ENCODE measurements at places on chromosomes 2 and 18.

GRCh38 chr2:58466804-58467203 is 225.7 kb upstream of the FANCL start:
- no peak for DNase-seq

- DNase-seq = peak; percentile 80
Measured at GRCh38 chr2:11744631-11745394, 1.6 kb upstream of the LPIN1 start.

GRCh38 chr18:26477828-26478466 is 70.4 kb downstream of the KCTD1 start:
- DNase-seq = no peak

DNA sequence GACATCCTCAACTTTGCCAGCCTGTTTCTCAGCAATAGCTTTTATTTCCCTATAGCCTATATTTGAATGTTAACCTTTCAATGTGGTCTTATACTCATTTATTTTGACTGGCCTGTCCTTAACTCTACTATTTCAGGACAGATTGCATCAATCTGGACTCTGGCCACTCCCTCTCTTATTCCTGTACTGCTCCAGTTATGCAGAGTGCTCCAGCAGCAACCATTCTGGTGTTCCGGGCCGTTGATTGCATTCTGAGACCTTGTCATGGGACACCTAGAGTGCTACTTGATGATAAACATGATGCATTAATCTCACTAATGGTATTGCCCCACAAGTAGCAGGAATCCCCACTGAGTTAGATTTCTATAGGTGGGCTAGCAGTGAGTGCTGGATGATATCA is 363.4 kb downstream of the LRRTM1 start:
- no peak for DNase-seq

DNA sequence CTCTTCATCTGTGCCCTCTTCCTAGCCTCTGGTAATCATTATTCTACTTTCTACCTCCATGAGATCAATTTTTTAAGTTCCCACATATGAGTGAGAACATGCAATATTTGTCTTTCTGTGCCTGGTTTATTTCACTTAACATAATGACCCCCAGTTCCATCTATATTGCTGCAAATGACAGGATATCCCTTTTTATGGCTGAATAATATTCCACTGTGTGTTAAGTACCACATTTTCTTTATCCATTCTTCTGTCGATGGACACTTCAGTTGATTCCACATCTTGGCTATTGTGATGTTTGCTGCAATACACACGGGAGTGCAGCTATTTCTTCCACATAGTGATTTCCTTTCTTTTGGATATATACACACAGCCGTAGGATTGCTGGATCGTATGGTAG is 43.9 kb upstream of the CNOT11 start:
- no peak for DNase-seq

DNA sequence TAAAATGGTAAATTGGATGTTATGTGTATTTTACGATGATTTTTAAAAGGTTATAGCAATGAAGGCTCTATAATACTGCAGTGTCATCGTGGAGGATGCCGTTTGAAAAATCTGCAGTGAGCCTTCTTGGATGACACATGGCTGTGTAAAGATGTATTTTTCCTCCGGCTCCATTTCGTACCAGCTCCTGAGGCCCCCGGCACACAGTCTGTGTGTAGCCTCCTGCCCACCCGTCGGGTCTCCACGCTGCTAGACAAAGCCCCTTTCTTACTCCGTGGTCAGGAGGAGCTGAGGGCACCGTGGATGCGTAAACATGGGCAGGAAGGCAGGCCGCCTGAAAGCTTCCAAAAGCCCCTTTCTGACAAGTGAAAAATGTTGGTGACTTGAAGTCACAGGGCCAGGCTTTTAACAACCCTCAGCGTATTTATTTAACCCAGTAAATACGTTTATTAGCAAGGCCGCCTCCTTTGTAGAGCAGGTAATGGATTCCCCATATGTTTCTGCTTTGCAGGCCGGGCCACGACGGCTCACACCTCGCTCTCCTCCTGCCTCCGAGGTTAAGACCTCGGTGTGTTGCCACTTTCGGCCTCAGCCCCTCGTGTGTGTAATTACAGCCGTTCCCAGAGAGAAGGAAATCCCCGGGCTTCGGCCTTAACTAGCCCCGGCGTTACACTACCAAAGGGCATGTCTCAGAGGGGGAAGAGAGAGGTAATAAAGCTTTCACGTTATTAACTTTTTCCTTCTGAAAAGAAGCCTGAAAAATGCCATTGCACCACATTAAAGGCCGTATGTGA is 72.8 kb downstream of the DDX1 start:
- no peak for DNase-seq

DNA sequence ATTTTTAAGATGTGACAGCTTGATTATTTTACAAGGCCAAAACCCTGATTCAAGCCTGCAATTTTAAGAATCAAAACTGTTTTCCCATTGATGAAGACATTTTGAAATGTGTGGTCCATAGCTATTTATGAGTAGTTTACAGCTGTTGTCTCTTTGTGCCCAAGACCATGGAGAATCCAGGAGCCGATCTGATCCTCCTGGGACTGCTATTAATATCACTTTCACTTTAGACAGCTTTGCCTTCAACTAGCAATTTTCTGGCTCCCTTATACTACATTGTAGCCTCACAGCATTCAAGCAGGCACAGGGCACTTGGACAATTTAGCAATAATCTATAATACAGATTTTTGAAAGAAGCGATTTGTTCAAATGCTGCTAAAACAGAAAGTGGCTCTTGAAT is 172.9 kb downstream of the SLC8A1 start:
- DNase-seq = no peak

- no peak for DNase-seq
Measured at GRCh38 chr18:3538456-3538855, 88.5 kb downstream of the TGIF1 start.

DNA sequence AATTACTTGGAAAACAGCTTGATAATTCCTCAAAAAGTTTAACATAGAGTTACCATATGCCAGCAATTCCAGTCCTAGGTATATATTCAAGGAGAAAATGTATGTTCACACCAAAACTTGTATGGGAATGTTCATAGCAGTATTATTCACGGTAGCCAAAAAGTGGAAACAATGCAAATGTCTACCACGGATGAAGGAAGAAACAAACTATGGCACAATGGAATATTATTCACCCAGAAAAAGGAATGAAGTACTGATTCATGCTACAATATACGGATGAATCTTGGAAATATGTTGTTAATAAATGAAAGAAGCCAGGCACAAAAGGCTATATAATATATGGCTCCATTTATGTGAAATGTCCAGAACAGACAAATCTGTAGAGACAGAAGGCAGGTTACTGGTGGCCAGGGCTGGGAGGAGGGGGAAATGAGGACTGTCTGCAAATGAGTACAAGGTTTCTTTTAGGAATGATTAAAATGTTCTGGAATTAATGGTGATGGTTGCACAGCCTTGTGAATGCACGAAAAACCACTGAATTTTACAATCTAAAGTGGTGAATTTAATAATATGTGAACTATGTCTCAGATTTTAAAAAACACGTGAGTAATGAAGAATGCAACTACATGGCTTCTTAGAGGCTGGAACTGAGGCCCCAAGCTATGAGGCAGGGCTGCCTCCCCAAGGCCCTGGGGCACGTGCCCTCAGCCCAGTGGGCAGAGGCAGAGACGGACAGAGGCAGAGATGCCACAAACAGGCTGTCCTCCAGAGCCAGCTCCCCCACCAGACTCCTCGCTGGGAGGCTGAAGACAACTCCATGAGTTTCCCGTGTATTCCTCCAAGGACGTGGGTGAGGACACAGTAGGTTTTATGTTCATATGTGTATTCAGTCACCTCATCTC is 5.0 kb downstream of the LIMS2 start:
- no peak for DNase-seq

DNA sequence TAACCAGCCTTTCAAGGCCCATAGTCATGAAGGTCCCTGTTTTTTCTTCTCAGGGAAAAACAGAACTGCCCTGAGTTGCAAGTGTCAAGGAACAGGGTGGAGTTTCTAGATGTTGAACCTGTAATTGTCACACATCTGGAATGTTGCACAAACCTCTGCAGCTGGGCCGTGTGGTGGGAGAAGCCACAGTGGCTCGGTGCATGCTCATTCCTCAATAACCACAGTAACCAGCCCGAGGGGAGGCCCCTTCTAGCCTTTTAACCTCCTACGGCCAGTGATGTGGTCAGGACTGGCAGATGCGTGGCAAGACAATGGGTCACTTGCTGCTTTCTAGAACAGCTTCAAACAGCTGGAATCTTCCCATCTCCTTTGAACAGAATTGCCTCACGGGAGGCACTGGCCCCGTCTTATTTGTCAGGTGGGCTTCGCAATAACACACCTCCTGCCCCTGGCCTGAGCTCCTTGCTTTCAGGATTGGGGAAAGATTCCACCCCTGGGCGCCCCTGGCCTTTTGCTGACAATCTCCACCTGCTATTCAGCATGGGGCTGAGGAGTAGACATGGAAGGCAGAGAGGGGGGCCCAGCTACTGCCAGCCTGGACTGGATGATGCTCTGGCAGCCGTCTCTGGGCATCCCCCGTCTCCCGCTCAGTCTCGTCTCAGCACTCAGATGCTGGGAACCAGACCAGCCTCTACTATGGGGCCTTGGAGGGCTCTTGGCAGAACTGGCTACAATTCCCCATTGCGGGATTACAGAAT is 102.9 kb downstream of the KLHL29 start:
- no peak for DNase-seq

DNA sequence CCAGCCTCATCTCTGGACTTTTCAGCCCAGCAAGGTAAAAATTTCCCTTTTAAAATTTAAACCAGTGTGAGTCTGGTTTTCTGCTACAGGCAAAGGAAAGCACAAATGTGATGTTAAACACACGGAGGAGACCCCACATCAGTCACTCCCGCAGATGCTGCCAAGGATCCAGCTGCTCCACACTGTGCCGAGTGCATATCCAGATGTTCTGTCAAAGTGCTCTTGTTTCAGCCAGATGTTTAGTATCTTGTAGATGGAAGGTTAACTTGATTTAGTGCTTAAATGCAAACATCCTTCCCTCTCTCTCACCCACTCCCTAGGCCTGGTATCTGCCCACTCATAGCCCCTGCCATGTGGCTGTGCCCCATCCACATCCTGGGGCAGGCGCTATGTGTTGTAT is 15.8 kb upstream of the ATOH8 start:
- peak; percentile 74 for DNase-seq

DNA sequence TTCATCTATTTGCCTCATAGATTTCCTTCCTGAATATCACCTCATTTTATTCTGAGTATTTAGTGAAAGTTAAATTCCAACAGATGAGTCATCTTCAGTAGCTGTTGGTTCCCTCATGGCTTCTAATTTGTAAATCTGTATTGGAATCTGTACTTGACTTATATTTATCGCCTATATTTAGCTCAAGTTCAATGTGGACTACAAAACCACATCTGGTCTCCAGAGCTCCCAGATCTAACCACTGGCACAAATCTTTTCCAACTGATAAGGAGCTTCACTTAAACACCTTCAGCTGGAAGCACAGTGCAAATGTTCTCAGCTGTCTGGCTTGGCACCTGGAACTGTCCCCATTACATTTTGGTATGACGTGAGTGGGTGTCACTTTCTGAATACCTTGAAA is 82.8 kb upstream of the DSEL start:
- no peak for DNase-seq

DNA sequence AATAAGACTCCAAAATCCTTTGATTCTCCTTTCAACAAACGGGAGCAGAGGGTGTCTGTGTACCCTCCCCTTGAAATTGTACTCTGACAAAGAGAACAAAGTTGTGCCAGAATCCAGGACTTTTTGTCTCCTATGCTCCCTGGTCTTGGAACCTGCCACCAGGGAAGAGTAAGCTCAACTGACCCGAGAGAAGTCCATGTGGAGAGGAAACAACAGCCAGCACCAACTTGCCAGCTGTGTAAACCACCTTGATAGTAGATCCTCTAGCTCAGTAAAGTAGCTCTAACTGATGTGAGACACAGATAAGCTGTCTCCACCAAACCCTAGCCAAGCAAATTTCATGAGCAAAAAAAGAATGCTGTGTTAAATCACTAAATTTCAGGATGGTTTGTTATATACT is 46.9 kb downstream of the LNPK start:
- DNase-seq = no peak

- DNase-seq = no peak
Measured at GRCh38 chr2:153990771-153991170, 119.0 kb downstream of the GALNT13 start.

DNA sequence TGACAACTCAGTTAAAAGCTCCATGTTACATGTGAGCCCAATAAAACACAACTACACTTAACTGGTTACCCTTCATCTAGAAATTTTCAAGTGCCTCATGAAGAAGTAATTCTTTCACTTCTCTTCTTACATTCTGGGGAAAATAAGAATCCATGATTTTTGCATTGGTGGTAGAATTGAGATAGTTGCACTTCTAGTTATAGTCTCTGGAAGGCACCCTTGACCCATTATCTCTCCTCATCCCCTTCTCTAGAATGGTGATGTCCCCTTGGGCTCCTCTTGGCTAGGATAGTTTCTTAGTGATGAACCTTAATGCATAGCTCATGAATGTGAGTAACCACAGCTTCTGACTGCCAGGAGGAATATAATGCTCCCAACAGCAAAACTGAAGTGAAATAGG is 3.6 kb downstream of the LGALSL start:
- DNase-seq = no peak

DNA sequence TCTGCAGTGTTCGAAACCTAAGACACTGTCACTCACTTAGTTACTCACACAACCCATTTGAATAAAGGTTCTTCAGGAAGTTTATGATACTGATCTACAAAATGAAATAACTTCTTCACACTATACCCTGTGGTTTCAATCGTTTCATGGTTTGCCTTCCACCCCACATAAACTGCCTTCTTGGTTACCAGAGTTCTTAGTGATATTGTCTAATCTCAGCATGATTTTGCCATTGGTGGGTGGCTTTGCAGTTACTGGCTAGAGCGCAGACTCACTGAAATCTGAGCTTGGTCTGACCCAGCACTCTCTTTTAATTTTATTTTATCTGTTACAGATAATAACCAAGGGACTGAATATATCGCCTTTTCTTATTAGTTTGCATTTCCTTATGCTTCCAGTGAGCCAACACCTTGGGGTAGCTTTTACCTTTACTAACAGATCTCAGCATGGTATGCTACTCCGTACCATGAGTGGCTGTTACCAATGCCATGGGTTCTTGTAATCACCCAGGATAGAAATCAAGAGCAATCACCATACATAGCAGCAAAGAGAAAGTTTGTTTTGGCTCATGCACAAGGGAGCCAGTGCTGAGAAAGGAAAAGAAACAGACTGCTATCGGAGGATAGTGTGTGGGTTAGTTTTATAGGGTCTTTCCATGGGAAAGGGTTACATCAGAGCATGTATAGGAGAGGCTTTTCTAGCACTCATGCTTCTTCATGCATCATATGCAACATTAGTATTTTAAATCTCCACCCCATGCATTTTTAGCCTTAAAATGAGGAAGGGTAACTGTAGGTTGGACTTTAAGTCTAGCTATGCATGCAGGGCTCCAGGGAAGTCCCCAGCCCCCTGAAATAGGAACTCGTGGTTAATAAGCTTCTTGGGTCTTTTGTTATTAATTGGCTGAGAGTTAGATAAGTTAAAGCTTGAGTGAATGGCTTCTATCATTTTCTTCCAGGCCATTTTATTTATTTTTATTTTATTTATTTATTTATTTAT is 33.3 kb downstream of the ANXA4 start:
- no peak for DNase-seq

GRCh38 chr2:172905937-172906811 is 169.5 kb upstream of the MAP3K20 start:
- DNase-seq = peak; percentile 50

- DNase-seq = no peak
Measured at GRCh38 chr18:6792391-6792790, 62.9 kb downstream of the ARHGAP28 start.

Measured in right cardiac atrium (tissue), 5 donors.